ENCODE measurements at places on chromosomes 12 and 14.

- DNase-seq = no peak
Observed at GRCh38 chr12:95393191-95393790, 80.7 kb upstream of the METAP2 start.

GRCh38 chr14:98328496-98328895 is 943.5 kb downstream of the BCL11B start:
- DNase-seq = no peak

DNA sequence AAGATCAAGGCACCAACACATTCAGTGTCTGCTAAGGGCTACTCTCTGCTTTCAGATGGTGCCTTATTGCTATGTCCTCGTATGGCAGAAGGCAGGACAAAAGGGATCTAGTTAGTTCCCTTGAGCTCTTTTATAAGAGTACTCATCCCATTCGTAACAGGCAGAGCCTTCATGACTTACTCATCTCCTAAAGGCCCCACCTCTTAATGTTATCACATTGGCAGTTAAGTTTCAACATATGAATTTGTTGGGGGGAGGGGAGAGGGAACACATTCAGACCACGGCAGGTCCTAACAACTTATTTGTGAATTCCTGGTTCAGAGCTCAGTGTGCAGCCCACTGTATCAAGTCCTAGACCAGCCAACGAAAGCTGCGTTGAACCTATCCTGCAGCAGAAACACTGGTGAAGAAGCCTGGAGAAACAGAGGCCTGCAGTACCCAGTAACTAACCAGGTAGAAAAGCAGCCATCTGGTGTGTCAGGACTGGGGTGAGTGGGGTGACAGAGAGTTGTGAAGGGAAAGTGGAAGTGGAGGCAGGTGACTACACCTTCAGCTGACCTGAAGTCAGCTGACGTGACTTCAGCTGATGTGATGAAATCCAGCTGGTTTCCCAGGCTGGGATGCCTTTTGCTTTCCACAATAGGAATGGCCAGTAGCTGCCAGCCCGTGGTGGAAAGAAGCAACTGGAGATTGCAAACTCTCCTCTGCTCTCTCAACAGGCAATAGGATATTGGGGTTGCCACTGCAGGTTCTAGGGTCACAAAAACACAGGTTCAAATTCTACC is 101.6 kb upstream of the PLXNC1 start:
- no peak for DNase-seq

- DNase-seq = no peak
Observed at GRCh38 chr12:124786061-124786964, 77.4 kb downstream of the SCARB1 start.

GRCh38 chr14:67520482-67520881 is 12.6 kb upstream of the PLEKHH1 start:
- DNase-seq = no peak

- no peak for DNase-seq
Observed at GRCh38 chr12:47312147-47312546, 232.4 kb upstream of the AMIGO2 start.

- DNase-seq = no peak
Observed at GRCh38 chr14:42229976-42230375, 623.3 kb downstream of the LRFN5 start.

DNA sequence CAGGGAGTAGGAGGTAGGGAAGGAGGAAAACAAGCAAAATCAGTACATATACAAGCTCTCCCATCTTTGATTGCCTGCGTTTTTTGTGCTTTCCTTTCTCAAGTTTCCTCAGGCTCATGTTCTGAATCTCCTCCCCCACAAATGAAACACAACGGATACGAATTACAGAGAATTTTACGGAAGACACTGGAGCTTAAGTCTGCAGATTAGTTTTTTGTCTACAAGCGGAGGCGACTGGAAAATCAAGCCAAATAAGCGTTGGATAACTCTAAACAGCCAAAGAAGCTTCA is 612 bp downstream of the WBP11 start:
- DNase-seq = no peak

Data from stimulated activated CD8-positive, alpha-beta memory T cell treated with anti-CD3 and anti-CD28 coated beads, Interleukin-12 subunit alpha, Interleukin-12 subunit beta, amount 100 ng/mL, for 1 hour (primary cell).